ENCODE measurements at places on chromosomes 11 and 22.

DNA sequence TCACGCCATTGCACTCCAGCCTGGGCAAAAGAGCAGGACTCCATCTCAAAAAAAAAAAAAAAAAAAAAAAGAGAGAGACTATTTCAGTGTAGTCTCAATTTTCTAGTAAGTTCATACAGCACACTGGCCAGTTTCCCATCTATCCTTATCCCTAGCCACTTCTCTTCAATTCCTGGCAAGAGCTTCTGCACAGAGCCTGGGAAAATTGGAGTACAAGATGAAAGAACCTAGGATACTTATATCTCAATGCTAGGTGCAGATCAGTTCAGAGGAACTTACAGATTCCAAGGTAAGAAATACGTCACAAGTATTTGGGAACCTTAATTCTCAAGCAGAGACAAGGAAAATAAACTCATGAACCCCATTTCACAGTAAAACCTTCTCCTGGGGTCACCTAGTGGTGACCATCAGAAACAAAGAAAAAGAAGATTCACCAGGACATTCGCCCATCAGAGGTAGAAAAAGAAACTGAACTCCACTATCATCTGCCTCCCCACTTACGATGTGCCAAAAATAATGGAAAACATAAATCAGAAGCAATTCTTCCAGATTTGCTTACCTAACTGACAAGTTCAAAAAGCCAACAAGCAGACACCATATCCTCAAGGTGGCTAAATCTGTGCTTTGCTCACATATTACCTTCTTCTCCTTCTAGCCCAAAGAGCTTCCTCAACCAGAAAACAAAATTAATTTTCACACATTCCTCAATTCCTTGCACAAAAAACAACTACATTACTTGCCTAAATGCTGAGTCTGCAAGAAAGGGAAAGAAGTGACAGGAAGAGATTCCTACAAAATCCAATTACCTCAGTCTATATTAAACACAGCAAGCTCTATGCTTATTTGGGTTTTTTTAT is 4.9 kb downstream of the DENND5A start:
- DNase-seq, result no peak

GRCh38 chr11:66869567-66869870 is 12.7 kb downstream of the LRFN4 start:
- no peak for DNase-seq

DNA sequence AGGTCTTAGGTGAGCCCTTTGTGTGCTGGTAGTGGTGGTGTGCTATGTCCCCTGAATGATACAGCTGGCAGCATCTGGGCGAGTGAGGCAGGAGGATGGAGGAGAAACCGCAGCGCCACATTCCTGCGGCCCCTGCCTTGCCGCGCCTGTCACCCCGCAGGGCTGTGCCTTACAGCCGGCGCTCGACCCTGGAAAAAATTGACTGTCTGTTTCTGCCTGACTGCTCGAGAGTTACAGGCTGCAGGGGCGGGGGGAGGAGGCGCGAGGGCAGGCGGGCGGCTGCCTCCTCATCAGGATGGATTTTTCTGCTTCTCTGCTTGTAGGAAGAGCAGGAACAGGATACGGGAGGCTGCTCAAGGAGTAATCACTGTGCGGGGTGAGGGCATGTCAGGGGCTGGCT is 443.4 kb downstream of the MIAT start:
- DNase-seq, result no peak

DNA sequence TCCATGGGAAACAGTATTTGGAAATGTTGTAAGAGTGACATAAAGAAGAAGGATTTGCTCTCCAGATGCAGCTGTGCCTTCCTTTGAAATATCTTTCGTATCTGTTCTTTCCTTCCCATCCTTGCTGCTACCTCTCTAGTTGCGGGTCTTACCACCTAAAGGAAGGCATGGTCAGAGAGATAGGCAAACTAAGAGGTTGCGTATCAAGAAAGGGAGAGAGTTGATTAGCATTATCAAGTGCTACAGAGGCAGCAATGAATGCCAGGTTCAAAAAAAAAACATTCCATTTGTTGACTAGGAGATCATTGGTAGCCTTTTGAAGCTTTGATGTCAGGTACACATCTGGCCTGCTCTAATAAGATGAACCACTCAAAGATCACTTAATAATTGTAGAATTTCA is 4.6 kb downstream of the GTPBP1 start:
- DNase-seq, result no peak

DNA sequence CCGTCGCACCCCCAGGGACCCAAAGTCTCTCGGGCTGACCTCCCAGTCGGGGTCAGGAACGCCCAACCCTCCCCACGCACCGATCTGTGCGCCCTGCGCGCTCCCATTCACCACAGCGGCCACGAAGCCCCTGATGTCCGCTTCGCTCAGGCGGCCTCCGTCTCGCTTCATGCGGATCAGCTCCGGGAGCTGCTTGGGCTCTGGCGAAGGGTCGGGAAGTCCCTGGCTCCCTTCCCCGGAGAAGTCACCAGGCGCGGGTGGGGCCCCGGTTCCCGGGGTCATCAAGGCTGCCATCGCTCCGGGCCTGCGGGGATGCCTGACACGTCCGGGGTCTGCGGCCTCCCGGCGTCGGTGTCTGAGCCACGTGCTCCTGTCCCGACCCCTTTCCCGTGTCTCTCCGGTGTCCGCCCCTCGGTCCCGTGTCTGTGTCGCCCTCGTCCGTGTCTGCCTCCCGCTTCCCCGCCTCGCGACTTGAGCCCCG is 356 bp downstream of the TYMP start:
- no peak for DNase-seq

- peak; percentile 75 for DNase-seq
Observed at GRCh38 chr22:43262990-43263644, 76.2 kb upstream of the TTLL12 start.

GRCh38 chr11:23727794-23728193 is 769.1 kb upstream of the LUZP2 start:
- DNase-seq, result no peak

DNA sequence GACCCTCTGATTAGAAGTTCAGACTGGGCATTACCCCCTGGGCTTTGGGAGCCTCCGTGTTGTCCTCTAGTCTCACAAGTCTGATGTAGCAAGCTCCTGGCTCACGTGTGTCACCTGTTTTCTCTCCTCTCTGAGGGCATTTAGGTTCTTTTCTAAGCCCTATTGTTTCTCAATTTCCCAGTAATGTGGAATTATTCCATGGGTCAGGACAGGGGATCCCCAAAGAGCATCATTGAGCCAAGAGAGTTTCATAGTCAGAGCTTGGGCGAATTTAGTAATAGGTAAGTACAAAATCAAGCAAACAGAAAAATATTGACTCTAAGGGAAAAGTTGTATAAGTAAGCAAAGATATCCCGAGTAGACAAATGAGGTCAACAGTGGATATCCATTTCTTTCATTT is 57.3 kb downstream of the PPP6R2 start:
- no peak for DNase-seq

DNA sequence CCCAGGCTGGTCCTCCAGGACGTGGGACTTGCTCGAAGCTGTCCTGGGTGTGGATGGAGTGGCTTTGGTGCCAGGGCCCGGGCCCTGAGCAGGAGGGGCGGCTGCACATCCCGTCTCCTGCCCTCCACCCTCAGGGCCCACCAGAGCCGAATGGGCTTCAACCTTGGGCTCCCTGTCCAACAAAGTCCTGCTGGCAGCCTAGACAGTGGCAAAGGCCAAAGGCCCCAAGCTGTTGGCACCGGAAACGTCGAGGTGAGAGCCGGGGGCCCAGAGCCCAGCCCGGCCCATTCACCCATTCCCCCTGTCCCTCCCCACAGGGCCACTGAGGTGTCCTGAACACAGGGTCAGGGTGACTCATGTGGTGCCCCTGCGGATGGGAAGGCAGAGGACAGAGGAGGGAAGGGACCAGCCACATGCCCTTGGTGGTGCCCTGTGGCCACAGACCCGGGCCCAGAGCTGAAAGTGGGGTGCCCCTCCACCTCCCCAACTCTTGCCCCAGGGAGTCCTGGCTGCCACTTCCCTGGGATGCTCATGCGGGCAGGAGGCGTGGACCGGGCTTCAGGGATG is 9.1 kb downstream of the TSPAN32 start:
- no peak for DNase-seq

- no peak for DNase-seq
Observed at GRCh38 chr22:37082251-37082873, 27.2 kb downstream of the TMPRSS6 start.

- no peak for DNase-seq
Observed at GRCh38 chr11:84905411-84905810, 721.7 kb downstream of the DLG2 start.

- no peak for DNase-seq
Observed at GRCh38 chr22:23424031-23424430, 156.1 kb downstream of the IGLL1 start.

DNA sequence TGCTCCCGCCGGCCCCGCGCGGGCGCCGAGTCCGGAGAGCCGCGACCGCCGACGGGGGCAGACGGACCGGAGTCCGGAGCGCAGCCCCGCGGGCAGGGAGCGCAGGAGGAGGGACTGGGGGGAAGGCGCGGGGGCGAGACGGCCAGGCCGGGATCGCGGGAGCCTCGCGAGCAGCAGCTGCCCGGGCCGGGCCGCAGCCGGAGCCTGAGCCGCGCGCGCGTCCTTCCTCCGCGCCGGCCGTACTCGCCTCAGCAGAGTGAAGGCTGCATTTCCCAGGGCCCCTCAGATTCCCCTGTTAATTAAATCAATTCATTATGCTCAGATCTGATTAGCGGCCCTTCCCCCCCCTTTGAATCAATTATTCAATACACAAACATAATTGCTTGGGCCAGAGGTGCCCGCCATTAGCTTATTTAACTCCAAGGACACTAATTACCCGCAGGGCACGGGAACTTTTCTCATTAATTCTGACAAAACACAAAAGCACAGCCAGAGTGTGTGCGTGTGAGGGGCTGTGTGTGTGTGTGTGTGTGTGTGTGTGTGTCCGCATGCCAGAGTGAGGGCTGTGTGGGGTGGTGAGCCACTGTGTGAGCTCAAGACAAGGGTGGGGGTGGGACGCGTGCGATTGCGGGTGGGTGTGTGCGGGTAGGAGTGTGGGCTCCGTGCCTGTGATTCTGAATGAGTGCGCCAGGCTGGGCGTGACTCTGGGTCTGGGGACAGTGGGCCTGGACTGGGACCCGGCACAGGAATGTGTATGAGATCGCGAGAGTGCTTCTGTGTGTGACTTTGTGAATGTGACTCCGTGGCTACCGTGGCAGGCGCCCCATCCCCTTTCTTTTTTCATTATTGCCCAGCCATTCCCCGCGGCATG is 5.1 kb upstream of the LMO1 start:
- no peak for DNase-seq

DNA sequence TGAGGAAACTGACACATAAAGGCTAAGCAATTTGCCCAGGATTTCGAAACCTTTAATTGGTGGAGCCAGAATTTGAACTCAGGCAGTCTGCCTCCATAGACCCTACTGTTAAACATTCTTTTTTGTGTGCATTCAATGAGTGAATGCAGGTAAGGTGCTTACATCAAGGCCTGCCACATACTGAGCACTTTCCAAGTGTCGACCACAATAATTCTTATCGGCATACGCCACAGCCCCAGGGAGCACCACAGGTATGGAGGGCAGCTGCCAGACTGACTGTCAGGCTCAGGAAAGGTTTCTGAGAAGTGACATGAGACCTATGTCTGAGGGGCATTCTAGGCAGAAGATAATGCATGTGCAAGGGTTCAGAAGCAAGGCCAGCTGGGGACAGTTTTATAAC is 334.7 kb upstream of the NARS2 start:
- no peak for DNase-seq

DNA sequence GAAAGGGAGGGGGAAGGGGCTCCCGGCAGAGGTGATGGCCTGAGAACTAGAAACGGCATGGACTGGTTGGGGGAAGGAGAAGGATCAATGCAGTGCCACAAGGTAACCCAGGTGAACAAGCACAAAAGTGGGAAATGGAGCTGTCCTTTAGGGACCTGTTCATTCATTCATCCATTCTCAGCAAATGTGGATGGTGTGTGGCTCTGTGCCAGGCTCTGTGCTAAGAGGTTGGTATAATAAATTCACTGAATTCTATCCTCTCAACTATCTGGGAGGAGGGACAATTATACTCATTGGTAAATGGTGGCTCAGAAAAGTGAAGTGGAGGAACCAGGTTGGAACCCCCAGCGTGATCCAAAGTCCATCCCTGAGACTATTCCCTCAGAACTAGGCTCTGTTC is 18.6 kb upstream of the ARAP1 start:
- no peak for DNase-seq

DNA sequence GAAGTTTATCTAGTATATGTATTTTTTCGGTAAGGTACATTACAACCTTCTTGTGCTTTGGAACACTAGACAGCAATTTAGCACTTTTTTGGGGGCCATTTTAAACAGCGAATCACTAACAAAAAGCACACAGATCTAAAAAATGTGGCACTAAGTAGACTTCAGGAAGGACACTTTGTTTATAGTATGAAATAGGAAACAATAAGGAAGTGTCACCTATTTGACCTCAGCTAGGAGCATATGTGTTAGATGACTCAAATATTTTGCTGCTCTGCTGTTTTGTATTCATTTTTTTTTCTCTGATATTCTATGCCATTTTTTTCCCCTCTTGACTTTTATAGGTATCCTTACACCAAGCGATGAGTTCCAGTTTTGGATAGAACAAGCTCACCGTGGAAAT is 5.6 kb downstream of the DYNC2H1 start:
- no peak for DNase-seq

DNA sequence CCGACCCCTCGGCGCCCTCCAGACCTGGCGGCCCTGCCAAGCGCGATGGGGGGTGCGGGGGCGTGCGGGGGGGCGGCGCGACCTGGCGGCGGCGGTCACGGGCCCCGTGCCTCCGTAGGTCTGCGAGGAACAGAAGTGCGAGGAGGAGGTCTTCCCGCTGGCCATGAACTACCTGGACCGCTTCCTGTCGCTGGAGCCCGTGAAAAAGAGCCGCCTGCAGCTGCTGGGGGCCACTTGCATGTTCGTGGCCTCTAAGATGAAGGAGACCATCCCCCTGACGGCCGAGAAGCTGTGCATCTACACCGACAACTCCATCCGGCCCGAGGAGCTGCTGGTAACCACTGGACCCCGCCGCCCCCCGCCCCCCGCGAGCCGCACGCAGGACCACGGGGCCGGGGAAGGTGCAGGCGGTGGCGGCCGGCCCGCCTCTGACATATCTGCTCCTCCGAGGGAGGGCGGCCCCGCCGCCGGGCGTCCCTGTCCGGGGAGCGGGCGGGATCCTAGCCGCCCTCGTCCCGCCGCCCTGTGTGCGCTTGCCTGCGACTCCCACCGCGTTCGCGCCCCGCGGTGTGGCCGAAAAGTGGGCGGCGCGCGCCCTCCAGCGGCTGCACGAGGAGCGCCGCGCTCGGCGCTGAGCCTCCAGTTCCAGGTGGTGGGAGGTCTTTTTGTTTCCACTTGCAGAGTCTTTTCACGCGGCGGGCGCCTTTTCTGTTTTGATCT is 2.1 kb downstream of the CCND1 start:
- DNase-seq, result peak; percentile 92

DNA sequence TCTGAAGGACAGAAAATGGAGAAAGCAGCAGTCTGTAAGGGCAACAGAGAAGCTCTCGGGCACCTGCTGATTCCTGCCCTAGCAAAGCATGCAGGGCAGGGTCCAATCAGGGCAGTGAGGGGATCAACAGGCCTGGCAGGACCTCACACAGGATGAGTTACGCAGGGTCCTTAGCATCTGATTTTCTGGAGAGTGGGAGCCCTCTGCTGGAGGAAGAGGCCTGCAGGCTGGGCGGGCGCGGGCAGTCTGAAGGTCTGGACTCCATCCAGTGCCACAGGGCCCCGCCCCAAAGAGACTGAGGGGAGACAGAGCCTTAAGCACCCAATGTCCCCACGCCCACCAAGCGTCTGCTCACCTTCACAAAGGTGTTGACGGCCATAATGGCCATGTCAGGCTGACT is 28.9 kb downstream of the AP1B1 start:
- no peak for DNase-seq

Measured in activated CD8-positive, alpha-beta memory T cell treated with anti-CD3 and anti-CD28 coated beads for 24 hours (primary cell).